ENCODE measurements at places on chromosomes 7 and 10.

DNA sequence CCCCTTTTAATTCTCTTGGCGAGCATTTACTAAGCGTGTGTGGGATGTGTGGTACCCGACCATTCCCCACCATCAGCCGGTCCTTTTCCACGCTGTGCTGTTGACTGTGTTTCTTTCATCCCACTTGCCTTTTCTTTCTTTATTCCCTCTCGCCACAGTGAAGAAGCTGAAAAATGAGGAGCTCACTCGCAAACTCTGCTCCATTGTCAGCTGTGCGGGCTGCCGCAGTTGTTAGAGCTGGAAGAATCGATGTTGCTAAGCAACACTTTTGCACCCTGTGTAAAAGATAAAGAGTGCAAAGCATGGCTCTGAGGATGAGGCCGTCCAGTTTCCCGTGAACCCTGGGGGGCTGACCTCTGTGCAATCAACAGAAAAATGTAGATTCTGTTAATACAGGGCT, 203.1 kb upstream of the NEBL start:
- DNase-seq, result no peak

GRCh38 chr10:101272229-101272868, 43.1 kb upstream of the LBX1 start:
- DNase-seq, result peak; percentile 65

DNA sequence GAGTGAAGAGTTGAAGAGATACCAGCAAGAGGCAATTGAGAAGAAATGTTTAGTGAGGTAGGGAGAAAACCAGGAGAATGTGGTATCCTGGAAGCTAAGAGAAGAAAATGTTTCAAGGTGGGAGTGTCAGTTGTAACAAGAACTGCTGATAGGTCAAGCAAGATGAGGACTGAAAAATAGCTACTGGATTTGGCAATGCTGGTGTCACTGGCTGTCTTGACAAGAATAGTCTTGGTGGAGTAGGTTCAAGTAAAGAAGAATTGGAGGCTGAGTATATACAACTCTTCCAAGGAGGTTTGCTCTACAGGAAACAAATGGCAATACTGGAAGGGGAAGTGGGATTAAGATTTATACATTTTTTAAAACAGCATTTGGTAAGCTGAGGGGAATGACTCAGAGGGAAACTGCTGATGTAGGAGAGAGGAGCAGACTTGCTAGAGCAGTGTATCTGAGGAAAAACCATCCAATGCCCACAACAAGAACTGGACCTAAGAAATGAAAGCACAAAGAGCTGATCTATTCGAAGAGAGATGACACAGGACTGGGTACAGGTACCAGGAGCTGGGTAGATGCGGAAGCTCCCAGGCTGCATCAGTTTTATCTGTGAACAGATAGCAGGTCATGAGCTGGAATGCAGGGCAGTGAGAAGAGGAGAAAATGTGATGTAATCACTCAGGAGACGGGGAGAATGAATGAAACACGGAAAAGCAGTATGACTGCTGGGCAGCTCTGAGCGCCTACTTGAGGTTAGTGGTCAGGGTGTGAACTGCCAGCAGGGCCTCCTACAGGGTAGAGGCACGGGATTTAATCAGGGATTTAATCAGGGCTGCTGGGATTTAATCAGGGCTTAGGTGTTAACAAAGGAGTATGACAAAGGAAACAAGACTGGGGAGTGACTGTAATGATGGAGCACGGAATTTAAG, 34.5 kb downstream of the FAM25A start:
- no peak for DNase-seq

DNA sequence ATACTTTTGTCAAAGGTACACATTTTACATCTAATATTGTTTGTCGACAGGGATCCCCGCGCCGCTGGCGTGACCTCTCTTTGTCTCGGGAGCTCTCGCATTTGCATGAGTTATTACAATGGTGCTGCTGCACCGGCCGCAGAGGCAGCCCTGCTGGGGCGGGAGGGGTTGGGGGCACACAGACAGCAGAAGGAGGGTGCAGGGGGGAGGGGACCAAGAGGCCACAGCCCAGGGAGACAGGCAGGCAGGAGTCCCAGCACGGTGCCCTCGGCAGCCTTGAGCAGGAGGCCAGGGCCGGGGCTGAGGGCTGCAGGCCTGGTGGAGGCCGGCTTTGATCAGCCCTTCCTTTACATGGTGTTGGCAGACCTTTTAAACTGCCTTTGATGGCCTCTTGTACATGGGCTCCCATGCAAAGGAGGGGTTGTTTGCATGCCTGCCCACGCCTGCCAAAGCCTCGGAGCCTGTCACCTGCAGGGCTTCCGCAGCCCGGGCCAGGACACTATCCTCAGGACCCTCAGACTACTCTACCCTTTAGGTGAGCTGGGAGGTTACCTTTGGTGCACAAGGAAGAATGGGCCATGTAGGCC, 95.5 kb downstream of the EBF3 start:
- DNase-seq, result no peak

- no peak for DNase-seq
Observed at GRCh38 chr7:66054063-66054462, 21.6 kb upstream of the ASL start.

DNA sequence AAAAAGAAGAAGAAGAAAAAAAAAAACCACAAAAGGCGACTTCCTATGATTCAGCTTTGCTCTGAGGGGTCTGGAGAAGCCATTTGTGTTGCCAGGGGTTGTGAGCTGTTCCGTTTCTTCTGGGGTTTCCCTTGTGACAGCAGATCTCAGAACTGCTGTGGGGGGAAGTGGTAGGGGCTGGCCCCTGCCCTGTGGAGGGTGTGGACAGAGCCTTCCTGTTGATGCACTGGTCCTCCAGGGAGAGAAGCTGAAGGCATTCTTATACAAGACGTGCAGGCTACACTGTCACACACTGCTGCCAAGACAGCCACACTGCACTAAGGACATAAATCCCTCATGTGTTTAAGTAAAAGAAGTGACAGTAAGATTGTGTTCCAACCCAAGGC, 17.3 kb upstream of the CSGALNACT2 start:
- DNase-seq, result no peak

DNA sequence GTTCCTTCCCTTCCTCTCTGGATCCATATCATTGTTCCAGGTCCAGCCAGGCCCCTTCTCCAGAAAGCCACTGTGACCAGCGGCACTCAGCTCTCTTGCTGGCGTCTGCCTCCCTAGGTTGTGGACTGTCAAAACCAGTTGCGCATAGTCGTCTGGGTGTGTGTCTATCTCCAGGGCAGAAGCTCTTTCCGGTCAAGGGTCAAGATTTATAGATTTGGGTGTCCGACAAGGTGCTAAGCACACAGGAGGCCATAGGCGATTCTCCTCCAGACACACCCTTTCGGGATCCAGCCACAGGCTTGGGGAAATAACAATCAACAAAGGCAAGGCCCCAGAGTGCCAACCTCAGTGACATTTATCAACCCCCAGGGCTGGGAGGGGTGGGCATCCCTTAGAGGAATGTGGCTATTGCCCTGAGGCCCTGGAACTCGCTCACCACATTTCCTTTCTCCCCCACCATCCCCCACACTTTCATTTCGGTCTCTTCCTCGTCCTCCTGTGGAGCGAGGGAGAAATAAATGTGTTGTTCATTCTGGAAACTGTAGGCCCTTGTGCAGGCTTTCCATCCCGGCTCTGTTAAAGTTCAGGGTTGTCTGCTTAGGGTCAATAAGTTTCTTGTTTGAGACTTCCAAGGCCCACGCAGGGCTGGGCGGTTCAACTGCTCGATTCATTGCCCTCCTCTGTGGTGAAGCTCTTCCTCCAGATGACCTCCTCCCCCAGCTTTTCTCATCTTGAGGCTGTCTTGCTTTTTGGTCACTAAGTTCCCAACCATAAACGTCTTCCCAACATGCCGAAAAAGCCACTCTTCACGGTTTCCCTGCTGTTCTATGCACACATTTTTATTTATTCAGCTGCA, 57.9 kb downstream of the AFAP1L2 start:
- DNase-seq, result no peak

GRCh38 chr7:46170792-46171191, 249.7 kb upstream of the IGFBP3 start:
- DNase-seq, result no peak

- no peak for DNase-seq
Observed at GRCh38 chr7:7848246-7848645, 120.3 kb upstream of the GLCCI1 start.

- no peak for DNase-seq
Observed at GRCh38 chr10:75836064-75836463, 404.6 kb downstream of the LRMDA start.

DNA sequence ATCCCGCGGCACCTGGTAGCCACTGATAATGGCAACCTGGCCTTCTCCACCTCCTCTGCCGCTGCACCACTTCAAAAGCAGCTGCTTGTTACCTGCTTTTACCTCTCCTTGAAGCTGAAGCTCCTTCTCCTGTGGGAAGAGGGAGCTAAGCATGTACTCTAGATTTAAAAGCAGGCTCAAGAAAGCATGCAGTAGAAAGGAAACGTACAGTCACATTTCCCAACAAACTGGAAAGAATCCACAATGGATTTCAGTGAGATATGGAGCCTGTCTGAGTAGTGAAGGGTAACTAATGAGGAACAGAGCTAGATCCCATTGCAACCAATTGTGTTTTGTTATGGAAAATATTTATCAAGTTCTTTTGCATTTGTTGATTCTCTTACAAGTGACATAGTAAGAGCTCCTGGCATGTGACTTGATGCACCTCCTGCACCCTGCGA, 457.4 kb upstream of the GALNT17 start:
- DNase-seq, result no peak

DNA sequence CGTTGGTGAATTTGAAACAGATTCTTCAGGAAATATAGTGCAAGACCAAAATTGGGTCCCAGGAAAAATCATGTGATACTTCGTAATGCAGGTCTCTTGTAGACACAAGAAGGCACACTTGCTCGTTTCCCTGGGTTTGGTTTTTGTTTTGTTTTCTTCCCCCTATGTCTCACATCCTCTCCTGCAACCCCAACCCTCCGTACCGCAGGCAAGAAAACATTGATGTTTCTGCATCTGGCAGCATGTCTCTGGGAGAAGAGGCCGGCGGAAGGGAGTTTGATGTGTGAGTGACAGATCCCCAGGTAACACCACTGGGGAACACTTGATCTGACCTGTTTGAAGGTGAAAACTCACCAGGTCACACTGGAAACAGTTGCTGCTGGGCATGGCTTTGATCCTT, 718.5 kb downstream of the AUTS2 start:
- DNase-seq, result no peak

- DNase-seq, result no peak
Observed at GRCh38 chr7:2151801-2152612, 80.7 kb downstream of the MAD1L1 start.

- DNase-seq, result no peak
Observed at GRCh38 chr10:95783741-95784140, 27.8 kb downstream of the ENTPD1 start.

GRCh38 chr7:24732646-24733413, 24.4 kb downstream of the GSDME start:
- no peak for DNase-seq

DNA sequence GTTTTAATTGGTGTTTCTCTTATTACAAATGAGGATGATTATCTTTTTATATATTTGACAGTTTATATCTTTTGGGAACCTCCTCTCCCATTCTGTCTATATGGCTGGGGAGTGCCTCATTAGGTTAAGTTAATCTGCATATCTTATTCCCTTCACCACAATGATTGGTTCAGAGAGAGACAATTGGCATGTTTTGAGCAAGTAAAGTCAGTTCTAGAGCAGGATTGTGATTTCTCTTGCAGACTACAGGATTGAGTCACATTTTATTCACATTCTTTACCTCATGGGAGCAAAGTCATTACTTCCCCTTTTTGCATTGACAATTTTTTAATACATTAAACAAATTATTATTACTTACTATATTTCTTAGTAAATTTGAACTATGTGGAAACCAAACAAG, 345.6 kb downstream of the MDFIC start:
- DNase-seq, result no peak

- no peak for DNase-seq
Observed at GRCh38 chr7:82821037-82821436, 341.6 kb downstream of the PCLO start.

DNA sequence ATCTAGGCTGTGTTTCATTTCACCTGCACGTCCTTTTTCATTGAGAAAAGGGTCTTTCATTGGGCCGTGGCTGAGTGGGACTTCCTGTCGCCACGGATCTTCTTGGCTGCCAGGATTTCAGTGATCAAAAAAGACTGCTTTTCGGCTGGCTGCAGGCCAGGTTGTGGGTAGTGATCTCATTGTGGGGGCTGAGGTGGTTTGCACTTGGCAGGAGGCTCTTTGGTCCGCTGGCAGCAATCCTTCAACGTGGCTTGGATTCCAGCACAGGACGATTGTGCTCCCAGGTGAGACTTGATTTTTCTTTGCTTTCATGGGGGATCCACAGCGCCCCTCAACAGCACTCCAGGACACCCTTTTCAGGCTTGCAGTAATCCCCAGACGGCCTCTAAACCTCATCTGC, 29.0 kb upstream of the ZNF273 start:
- DNase-seq, result no peak

DNA sequence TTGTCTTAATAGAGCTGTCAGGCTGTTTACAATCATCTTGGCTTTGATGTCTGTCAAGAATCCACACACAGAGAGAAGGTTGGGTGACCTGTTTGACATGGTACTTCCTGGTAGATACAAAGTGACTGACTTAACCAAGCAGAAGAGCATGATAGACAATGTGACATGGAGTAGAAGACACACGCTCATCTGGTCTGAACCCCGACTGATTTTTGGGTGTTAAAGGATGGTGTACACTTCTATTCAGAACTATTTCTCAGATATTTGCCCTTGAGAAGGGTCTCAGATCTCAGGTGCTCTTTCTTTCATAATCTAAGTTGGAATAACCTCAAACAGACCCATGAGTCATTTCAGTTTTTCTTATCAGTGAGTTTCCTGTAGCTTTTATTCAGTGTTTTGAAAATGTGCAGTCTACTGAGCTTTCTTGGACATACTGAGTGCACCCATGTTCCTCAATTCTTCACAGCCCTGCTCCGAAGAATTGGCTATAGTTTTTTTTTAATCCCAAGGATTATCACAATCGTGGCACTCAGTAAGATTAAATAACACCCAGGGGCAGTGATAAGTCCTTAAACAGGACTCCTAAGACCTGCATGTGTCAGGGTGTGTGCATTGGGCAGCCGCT, 46.4 kb upstream of the NXPH1 start:
- no peak for DNase-seq

DNA sequence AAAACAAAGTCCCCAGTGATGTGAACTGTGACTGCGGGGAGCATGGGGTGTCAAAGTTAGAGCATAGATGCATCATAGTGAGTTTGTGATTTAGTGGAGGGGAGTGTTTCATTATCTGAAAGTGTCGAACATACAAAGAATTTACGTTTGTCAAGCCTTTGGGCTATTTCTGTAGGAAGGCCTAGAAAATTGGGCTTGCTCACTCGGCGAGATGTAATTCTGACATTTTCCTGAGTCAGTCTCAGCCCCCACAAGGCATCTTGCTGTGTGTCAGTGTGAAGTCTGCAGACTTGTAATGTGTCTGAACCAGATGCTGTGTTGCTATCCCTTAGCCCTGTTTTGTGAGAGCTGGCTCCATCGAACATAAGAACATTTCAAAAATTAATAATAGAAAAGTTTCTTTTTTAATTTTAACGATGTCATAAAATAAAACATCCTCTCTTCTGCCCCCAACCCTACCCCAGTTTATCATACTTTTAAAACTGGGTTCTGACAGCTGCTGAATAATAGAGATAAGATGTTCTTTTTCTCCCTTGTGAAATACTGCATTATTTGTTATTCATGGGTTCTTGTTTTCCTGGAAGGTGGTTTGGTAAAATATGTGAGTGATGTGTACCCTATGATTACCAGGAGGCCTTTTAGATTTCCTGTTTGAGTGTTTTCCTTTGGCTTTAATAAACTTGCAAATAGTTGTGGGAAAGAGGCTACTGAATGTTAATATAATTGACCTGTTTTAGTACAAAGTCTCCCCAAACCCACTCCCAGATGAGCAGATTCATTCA, 207.4 kb downstream of the GPR158 start:
- DNase-seq, result no peak

GRCh38 chr10:23060918-23061317, 34.5 kb upstream of the MSRB2 start:
- no peak for DNase-seq

- no peak for DNase-seq
Observed at GRCh38 chr7:139886899-139887298, 57.8 kb downstream of the TBXAS1 start.

All from NT2/D1 (cell line).